ENCODE measurements at places on chromosomes 4 and X.

GRCh38 chr4:185196437-185196836 is 7.4 kb downstream of the CFAP97 start:
- no peak for DNase-seq

DNA sequence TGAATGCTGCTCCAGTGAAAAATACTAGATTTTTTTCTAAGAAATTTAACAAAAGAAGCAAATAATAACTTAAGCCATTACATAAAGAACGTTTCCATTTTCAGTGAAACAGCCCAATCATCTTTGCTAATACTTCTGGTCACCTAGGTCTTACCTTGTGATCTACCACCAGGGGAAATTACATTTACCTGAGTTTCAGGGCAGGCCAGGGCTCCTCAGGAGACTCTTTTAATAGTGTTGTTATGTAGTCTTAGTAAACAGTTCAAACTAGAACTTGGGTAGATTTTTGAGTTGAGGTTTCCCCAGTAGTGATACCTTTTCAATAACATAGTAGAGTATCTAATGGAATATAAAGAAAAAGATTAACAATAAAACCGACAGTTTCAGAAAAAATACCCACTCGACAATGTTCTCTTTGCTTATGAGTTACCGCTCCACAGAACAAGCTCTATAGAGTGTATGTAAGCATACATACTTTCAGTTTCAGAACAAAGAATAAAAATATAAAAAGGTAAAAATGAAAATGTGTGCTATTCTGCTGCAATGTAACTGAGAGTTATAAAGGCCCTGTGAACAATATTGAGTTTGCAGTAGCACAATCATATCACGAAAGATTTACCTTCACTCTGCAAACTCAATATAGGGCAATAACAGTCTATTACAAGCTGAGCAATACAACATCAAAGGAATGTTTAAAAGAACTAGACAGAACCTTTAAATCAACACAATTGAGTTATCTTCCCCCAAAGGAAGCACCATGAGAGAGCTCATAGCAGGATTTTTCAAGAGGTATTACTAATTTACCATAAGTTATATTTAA is 165.8 kb downstream of the ATOH1 start:
- DNase-seq: no peak

DNA sequence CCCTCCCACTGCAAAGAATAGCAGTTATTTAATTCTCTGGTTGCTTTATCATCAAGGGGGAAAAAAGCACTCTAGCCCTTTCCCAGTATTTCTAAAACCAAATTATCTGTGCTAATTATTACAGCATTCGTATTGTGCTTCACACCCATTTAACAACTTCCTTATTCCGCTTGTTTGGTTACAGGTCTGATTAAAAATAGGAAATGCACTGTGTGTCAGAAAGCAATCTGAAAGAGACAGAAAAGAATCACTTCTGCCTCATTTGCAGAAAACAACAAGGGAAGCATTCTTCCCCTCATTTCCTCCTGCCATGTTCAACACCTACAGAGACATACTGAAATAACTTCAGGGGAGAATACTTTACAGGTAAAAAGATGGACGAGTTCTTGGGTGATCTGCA is 114.9 kb upstream of the MAP3K15 start:
- no peak for DNase-seq

DNA sequence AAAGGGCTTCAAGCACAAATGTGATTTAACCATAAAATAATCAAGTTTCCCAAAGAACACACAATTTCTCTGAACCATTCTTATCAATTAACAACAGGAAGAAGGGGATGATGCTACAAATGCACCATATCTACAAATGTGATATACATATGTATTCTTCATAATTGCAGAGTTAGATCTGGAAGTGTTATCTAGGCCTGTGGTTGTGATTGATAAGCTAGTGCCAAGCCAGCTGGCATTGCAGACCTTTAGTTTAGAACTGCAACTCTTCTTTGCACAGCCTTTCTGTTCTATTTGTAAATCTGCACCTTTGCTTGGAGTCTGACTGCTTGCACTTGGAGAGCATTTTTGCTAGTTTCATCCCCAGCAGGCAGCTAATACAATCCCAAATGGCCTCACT is 145.5 kb upstream of the NPY2R start:
- no peak for DNase-seq

- DNase-seq: no peak
Observed at GRCh38 chr4:99507349-99507748, 3.5 kb upstream of the C4orf17 start.

GRCh38 chr4:113292371-113293042 is 243.1 kb downstream of the ANK2 start:
- DNase-seq: no peak

DNA sequence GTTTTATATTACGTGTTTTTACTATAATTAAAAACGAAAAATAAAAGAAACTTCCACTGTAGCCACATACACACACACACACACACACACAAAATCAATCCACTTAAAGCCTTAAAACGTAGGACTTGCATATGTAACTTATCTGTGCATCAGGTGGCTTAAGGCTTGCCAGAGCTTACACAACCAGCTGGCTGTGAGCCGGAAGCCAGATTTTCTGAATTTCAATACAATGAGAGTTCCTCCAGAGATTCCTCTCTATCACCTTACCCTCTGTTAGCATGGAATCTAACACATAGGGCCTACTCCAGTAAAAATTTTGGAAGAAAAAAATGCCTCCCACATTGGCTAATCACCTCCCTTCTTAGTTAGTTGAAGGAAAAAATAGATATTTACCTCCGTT is 27.9 kb upstream of the SLITRK4 start:
- no peak for DNase-seq

Measured in activated CD8-positive, alpha-beta memory T cell treated with anti-CD3 and anti-CD28 coated beads for 1 hour (primary cell).